ENCODE measurements at places on chromosomes 2 and 18.
A peak's percentile ranks its signal among the peaks of the same experiment; 100 is the strongest.

- DNase-seq, result no peak
Measured at GRCh38 chr18:48338915-48339314, 70.3 kb downstream of the ZBTB7C start.

- no peak for DNase-seq
Measured at GRCh38 chr18:4276953-4277585, 178.0 kb downstream of the DLGAP1 start.

DNA sequence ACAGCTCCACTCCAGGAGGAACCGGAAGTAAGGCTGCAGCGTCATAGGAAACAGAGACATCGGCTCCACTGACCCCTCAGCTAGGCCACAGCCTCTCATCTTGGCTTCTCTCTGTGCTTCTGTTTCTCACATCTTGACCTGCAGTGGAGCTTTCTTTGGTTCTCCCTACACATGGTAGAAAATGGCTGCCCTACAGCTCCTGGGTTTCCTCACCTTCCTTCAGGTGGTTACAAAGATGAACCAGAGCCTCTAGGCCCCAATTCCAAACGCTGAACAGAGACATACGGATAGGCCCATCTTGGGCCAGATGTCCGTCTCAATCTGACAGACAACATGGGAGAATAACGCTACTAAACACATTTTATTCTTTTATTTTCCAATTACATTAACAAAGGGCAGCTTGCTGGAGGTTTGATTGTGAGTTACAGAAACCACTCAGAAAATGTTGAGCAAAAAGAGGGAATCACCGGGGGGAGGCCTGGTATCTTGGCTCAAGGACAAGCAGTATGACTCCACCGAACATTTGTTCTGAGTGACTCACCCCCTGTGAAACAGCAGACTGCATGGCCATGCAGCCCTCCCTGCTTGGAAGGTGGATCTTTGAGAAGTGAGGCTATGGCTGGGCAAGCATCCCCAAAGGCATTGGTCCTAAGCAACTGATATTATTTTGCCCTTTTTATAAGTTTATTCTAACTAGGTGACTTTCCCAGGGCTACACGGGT, 303.5 kb downstream of the CDCA7 start:
- DNase-seq, result peak; percentile 91

DNA sequence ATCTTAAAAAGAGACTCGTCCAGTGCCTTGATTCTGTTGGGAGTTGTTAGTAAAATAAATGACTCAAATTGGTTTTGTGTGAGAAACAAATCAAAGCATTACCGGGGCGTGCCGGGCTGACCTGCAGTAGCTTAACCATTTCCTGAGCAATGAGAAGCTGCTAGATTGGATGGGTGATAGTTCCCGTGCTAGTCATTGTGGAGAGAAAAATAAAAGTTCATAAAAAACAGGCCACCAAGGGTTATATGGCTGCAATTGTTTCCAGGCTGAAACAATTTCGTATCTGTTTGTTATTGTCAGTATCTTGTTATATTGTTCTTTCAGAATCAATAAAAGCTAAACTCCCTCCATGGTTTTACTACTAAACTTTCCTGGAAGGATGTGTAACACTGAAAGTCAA, 314.4 kb downstream of the MTX2 start:
- DNase-seq, result peak; percentile 80

GRCh38 chr2:155498106-155498505, 799.6 kb downstream of the KCNJ3 start:
- DNase-seq, result no peak

- DNase-seq, result no peak
Measured at GRCh38 chr2:42752314-42752713, 11.6 kb downstream of the OXER1 start.

DNA sequence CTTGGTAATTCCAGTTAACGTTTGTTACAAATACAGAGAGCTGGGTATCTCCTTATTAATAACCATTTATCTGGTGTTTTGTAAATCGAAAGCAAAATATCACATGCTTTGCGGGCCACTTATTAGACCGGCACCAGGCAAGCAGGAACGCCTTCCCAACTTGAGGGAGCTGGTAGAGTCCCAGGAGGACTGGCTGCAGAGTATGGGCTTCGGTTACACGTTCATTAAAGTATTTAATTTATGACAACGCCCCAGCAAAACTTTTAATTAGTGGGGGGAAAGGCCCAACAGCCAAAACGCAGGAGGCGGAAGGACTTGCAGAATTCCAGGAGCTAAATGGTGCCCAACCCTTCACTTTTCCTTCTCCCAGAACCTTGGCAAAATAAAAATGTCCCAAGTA, 3.7 kb downstream of the SMAD7 start:
- DNase-seq, result no peak

GRCh38 chr2:73243884-73244570, 9.9 kb downstream of the CCT7 start:
- DNase-seq, result peak; percentile 97
